ENCODE measurements at places on chromosomes 13 and 19.

- no peak for DNase-seq
Measured at GRCh38 chr13:52931131-52931530, 82.7 kb upstream of the PCDH8 start.

DNA sequence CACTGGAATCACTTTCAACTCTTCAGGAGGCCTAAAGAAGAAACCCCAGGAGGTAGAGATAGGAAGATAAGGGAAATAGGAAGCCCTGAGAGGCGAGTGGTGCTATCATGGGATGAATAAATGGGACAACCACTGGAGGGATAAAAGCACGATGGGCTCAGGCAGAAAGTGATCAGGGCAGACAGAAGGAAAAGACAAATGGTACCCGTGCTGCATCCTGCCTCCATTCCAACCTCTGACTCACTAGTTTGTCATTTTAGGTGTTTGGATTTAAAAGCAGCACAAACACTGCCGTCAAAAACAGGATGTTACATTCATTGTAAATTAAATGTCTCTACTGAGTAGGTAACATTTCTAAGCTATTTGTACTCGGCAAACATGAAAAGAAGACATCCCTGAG, 314.3 kb upstream of the HTR2A start:
- no peak for DNase-seq

DNA sequence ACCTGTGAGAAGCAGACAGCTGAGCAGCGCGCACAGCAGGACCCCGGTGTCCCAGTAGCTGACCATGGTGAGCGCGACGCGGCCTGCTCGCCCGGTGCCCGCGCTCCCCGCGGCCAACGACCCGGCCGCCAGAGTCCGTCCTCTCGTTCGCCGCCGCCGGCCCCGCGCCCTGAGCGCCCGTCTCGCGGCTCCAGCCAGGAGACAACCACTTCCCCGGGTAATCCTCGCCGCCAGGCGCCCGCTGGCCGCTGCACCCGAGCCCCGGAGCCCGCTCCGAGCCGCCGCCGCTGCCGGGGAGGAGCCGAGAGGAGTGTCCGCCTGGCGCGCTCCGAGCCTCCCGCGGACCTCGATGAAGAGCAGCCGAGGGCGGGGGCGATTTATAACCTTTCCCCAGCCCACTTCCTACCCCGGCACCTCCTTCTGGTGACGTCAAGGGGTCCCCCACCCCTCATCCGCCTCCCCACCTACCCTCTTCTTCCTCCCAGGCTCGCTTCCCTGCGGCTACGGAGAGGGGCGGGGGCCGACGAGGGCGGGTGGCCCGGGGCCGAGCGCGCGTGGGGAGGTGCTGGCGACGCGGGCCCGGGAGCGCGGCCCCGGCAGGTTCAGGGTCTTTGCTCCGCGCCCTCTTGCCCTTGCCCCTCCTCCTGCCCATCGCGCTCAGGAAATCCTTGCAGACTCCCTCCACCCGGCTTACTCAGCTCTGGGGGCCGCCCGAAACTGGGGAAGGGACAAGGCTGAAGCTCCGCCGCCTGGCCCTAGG, at the start of gene FLT1:
TSS of gene FLT1 (minus strand) at position 351 of the 760 bp plus-strand sequence. CDS start at position 66, 285 bp downstream.
- DNase-seq = no peak

GRCh38 chr19:41372501-41372900, 3.8 kb upstream of the TMEM91 start:
- no peak for DNase-seq

- no peak for DNase-seq
Measured at GRCh38 chr13:29483211-29483610, 112.3 kb downstream of the SLC7A1 start.

- no peak for DNase-seq
Measured at GRCh38 chr13:105655046-105655445, 880.4 kb downstream of the EFNB2 start.

GRCh38 chr13:46554951-46555350, 2.0 kb downstream of the LRCH1 start:
- no peak for DNase-seq

DNA sequence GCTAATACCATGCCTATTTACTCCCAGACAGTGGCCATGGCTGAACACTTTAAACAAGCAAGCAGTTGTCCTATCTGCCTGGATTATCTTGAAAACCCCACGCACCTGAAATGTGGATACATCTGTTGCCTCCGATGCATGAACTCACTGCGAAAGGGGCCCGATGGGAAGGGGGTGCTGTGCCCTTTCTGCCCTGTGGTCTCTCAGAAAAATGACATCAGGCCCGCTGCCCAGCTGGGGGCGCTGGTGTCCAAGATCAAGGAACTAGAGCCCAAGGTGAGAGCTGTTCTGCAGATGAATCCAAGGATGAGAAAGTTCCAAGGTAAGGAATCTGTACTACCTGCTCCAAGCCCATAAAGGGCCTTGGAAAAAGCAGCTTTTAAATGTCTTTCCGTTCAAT, 8.6 kb downstream of the RFPL4AL1 start:
- DNase-seq = no peak

DNA sequence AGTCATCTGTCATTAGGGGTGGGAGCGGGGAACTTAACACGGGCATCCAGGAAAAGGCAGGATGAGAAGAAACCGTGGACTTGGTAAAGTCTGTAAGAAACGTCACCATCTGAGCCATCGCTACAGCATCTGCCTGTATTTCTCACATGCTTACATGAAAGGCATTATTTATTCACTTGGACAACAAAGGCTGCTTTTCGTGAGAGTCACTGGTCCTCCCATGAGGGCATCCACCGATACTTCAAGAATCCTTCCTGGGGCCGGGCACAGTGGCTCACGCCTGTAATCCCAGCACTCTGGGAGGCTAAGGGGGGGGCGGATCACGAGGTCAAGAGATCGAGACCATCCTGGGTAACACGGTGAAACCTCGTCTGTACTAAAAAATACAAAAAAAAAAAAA, 16.1 kb downstream of the ZNF446 start:
- no peak for DNase-seq

Data from HuH-7 (cell line).